Fibroblast of the conjunctiva (primary cell): ENCODE measurements at places on chromosomes 3 and 15.

DNA sequence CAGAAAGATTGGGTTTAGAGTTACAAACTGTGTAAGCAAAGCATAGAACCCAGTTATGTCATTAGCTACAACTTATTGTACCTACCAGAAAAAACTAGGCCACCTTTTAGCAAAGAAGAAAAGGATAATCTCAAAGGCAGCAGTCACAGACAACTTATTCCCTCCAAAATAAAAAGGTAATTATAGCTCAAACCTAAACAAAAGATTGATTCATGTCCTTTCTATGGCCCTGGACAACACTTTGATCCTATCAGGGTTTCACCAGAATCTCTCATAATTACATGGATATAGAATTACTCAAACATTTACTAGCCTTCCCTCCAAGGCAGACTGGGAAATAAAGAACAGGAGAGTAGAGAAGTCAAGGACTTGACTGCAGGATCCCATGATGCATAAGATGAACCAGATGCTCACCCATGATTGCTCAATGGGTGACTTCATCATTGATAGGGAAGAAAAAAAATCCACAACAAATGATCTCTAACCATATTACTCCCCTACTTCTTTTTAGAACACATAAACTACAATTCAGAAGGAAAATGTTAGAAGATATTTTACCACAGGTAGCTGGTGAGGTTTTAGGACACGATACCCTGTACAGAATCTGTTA lies 17.4 kb downstream of the DET1 start:
- peak; percentile 6 for DNase-seq

DNA sequence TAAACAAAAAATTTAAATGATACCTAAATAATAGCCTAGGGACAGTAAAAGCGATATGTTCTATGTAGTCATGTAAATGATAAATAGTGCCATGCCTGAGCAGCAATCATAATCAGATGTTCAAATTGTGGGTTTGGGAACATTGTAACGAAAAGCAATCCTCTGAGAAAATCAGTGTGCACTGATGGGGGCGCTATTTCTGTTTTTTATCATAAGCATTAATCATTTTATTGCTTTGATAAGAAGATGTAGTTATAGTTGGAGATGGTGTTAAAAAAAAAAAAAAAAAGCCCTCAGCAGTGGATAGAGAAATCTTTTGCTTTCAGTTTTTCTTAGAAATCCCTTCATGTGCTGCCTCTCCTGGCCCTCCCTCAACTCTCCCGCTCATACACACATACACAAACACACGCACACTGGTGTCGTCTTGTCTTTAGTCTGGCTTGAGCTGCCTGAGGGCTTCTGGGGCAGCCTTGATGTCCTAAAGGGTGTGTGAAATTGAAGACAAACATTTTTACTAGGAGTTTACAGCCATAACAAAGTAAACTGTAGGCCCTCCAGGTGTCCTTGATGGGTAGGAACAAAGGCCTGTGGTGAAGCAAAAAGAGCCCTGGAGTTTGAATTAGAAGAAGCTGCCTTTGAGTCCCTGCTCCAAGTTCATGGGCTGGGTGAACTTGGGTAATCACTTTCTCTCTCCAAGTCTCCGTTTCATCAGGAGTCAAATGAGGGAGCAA lies 428.1 kb downstream of the SOX2 start:
- DNase-seq = no peak

DNA sequence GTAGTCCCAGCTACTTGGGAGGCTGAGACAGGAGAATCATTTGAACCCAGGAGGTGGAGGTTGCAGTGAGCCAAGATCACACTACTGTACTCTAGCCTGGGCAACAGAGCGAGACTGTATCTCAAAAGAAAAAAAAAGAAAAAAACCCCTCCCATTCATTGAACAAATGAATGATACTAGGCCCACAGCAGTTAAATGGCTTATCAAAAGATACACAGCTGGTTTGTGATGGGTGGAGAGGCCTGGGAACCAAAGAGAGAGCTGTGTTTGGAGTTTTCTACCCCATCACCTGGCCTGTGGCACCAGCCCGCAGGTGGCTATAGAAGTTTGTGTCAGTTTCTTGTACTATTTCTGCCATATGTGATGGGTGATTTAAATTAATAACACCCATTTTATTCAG lies 43.1 kb upstream of the LCTL start:
- DNase-seq = no peak

- peak; percentile 63 for DNase-seq
Measured at GRCh38 chr3:99789011-99789721, 28.5 kb upstream of the CMSS1 start.

GRCh38 chr3:94305835-94306611 lies 243.2 kb downstream of the NSUN3 start:
- DNase-seq = no peak

- no peak for DNase-seq
Measured at GRCh38 chr15:69532066-69532465, 79.4 kb downstream of the RPLP1 start.

DNA sequence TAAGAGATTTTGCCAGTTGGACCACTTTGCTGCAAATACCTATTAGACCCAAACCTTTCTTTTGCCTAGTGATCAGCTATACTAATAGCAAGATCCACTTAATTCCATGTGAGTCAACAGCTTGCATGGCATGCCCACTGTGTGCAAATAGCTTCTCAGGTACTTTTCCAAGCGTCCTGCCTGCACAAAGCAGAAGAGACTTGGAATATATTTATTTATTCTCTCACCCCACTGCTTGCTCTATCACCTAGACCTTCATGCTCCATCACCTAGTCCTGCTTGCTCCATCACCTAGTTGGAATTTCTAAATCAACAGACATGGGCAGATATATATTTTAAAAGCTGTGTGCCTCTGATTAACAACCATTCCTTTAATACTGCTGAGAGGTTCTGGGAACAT lies 47.6 kb downstream of the MBNL1 start:
- DNase-seq = no peak

DNA sequence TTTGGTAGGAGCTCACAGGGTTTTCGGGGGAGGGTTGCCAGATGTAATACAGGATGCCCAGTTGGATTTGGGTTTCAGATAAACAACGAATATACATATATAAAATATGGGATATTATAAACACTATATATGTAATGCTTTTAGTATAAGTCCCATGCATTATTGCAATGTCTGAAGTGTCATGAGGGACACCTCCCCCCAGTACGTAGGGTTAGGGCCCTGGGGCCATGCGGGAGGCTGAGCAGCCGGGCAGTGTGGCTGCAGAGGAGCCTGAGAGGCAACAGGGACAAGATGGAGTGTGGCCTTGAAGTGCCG lies 148.9 kb downstream of the SMAD6 start:
- DNase-seq = no peak

- DNase-seq = no peak
Measured at GRCh38 chr15:88113613-88114308, 142.8 kb downstream of the NTRK3 start.

DNA sequence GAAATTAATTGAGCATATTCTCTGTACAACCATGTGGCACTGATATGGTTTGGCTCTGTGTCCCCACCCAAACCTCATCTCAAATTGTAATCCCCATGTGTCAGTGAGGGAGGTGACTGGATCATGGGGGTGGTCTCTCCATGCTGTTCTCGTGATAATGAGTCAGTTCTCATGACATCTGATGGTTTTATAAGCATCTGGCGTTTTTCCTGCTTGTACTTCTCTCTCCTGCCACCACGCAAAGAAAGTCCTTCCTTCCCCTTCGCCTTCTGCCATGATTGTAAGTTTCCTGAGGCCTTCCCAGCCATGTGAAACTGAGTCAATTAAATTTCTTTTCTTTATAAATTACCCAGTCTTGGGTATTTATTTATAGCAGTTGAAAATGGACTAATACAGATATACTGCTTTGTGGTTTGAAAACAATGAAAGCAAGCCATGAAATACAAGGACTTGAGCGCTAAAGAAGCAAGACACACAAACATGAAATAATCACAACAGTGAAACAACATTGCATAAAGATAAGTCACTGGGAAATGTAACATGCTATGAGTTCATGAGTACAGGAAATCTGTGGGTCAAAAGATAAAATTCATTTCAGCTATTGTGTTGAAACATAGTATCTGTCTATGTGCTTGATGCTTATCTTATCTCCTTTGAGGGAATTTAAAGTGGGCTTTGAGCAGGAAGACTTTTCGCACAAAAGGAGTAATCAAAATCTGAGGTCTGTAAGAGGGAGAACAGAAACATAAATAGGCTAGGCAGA lies 288.7 kb downstream of the GBE1 start:
- no peak for DNase-seq

- no peak for DNase-seq
Measured at GRCh38 chr3:64550745-64551144, 137.1 kb downstream of the ADAMTS9 start.

DNA sequence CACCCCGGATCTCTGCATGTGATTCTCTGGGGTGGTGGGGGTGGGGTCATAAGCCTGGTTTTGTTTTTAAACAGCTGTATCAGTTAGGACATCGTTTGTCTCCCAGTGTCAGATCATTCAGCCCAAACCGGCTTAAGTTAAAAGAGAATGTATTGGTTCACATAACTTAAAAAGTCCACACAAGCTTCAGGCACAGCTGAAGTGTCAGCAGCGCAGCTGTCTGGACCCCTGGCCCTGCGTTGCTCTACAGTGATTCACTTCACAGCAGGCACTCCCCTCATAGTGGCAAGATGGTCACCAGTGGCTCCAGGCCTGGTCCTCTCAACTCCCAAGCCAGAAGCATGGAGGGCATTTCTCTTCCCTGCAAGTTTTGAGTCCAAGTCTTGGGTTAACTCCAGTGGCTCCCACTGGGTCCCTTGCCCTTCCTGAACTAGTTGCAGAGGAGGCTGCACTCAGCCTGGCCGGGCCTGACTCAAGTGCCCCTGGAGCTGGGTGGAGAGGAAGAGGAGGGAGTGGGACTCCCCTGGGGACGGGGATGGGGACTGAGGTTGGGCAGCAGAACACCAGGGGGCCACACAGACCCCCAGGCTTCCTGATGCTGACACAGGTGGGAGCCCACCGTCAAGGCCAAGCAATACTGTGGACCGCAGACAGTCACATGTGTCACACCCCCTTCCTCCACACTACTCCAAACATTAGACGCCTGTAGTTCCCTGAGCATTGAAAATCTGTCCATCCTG lies 28.9 kb upstream of the GP9 start:
- no peak for DNase-seq

DNA sequence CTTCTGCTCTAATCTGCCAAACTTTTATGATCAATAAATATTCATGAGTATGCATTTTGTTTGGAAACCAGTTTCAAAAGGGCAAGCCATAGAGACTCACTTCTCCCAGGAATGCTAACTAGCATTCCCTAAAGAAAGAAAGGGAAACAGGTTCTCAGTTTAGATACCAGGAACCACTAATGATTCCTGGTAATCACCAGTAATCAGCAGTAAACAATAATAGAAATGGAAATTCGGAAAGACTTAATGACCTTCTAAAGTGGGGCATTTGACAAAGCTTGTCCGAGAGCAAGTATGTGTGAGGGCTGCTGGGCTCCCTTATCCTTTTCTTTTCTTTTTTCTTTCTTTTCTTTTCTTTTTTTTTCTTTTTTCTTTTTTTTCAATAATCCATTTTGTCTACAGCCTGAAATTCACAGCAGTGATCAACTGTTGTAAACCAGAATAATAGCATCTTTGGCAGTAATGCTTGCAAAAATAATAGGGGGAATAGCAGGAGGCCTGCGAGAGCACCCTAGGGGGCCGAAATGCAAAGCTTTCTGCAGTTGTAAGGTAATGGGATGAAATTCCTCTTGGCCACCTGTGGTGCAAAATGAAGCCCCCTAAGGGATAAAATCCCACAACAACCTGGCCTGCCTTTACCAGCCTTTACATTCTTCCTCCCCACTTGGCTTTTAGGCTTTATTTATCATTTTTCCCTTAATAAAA lies 253.2 kb downstream of the ZPLD1 start:
- DNase-seq = no peak

DNA sequence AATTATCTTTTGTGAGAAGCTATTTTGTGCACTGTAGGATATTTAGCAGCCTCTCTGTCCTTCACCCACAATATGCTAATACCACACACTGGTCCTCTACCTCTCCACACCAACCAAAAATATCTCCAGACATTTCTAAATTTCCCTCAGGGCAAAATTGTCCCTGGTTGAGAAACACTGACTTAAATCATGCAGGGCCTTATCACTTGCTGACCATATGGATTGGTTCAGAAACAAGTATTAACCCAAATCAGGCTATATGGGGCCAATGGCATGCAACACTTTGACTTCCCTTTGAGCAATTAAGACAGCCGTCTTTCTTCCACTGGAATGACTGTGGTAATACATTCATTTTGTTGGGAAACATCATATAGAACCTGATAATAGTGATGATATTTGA lies 251.1 kb downstream of the CNTN3 start:
- no peak for DNase-seq
